ENCODE measurements at places on chromosomes 5 and 9.

- no peak for DNase-seq
These were observed 69.2 kb downstream of the MARCHF3 start for GRCh38 chr5:126961128-126961527.

DNA sequence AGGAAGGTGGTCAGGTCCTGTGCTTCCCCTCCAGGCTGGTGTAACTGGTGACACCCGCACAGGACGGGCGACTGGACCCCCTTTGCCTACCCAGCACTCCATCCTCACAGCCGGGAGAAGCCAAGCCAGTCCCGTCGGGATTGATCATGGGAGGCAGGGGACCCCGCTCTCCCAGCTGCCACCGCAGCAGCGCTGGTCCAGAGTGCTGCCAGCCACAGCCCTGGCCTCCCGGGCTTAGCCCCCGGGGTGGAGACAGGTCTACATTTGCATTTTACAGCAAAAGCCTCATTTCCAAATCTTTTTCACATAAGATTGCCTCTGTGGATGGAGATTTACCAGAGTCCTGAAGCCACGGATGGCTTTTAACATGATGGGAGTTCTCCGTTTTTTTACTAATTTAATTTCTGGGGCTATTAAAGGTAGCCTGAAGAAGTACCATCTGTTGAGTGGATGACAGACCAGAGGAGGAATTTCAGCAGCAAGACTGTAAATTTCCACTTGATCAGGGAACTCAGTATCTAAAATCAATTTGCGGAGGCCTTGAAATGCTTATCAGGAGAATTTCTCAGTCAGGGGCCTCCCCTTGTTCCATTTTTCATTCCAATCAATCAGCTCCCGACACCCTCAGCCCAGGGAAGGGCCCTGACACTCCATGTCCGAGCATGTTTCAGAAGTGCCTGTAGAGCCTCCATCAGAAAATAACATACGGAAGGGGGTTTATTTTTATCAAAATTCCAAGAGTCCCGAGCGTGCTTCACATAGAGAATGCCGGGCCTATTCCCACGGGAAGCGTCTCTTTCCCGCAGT is 80.6 kb downstream of the OLFM1 start:
- no peak for DNase-seq

DNA sequence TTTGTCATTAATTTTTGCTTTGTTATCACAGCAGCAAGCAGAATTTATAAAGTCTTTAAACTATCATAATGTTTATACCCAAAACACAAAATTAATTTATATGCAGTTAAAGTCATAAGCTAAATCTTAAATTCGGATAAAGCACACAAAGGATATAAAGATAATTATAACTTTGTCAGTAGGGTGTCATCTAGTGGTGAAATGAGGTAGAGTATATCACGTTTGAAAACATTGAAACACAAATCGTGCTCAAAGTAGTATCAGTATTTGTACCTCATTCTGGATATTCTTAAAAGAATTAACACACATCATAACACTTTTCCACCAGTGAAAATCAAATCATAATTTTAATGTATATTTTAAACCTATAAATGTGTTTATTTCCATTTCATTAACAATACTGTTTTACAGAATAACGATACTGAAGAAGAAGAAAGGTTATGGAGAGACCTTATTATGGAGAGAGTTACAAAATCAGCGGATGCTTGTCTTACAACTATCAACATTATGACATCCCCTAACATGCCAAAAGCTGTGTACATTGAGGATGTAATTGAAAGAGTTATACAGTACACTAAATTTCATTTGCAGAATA is 129.5 kb downstream of the NIPBL start:
- peak; percentile 45 for DNase-seq

GRCh38 chr9:68750255-68750654 is 45.2 kb downstream of the PIP5K1B start:
- no peak for DNase-seq

DNA sequence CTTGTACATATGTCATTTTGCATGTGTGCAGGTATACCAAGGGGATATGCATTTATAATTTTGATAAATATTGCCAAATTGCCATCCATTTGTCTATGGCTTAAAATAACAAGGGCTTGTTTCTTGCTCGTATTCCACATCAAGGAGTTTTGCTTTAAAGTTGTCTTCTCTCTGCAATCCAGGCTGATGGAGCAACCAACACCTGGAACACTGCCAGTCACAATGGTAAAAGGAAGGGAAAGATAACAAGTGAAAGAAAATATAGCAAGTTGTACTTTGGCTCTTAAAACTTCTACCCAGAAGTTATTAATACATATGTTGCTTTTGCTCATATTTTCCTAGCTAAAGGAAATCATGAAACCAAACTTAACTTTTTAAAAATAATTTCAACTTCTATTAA is 156.9 kb downstream of the UNC13B start:
- no peak for DNase-seq

DNA sequence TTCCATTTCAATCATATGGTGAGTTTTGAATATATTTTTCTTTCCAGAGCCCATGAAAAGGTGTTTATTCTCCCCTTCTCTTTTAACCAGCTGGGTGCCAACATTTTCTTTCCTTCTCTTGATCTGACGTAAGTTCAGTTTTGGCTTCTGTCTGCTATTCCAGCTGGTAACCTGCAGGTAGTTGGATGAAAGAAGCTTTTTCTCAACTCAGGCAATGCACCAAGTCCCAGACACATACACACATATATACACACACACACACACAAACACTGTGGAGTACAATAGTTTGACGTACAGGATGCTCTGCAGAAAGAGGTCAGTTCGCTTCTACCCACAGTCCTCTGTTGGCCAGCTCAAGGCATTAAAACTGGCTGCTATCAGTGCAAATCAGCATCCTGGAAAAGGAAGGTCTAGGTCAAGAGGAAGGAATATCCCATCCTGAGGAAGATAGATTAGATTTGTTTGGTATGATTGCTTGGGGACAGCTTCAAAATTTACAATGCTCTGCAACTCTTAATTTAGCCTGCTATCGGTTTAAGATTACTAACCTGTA is 214.3 kb upstream of the SEMA6A start:
- no peak for DNase-seq

DNA sequence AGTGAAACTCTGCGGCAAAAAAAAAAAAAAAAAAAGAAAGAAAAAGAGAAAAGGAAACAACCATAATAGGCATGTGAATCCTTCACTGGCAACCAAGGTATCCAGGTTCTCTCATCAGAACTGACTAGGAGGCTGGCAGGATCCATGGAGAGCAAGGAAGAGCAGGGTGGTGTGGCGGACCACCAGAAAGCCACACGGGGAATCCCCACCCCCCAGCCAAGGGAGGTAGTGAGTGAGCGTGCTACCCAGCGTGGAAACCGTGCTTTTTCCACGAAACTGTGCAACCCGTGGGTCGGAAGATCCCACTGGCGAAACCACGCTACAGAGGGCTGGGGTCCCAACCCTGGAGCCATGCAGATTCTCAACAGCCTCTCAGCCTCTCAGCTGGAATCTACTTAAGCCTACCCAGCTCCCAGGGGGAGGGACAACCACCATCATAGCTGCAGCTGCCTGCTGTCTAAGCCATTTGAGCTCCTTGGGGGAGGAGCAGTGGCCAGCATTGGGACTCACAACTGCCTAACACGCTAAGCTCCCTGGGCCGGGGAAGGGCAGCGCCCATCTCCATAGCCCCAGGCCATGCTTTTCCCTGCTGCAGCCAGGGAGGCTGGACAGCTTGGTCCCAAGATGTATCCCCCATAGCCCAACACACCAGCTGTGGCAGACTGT is 91.6 kb downstream of the PRELID2 start:
- no peak for DNase-seq

- no peak for DNase-seq
These were observed 214.9 kb downstream of the PLK2 start for GRCh38 chr5:58244819-58245475.

DNA sequence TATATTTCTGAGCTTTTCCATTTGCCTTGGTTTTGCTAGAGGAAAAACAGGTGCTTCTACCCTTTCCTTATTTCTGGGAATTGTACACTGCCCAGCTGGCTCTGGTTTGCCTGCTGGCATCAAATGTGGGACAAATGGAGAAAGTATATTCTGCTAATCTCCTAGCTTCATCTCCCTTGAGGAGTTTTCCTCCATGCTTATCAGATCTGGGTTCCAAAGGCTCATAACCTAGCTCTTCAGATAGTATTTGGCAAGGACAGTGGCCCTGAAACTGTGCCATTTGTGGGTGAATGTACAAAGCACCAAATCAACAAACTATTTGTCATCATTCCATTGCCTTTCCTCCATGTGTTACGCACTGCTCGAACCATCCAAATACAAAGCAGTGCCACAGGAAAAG is 16.2 kb downstream of the PRLR start:
- DNase-seq = no peak

DNA sequence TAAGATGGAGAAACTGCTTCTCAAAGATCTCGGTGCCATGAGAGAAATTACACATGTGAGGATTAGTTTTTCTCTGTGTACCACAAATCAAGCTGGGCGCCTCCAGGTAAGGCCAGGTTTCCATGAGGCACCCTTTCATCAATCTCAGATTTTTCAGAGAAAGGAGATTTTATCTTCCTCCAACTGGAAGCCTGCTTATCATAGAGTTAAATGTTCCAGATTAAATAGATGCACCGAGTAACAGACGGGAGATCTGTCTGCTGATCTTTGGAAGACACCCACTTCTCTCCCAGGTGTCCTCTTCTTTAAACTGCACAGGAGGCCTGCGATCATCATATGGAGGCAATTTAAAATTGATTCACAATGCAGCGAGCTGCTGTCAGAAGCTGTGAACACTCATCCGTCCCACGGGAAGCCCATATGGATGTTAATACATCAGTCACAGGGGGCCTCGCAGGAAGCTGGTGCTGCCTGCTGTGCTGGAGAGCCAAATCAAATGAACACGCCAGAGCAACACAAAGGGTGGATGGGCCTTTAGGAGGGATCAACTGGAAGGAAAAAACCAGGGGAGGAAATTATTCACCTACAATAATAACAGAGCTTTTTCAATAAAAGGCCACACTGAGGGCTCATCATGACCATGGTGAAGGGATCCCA is 93.3 kb downstream of the TLE1 start:
- peak; percentile 66 for DNase-seq

DNA sequence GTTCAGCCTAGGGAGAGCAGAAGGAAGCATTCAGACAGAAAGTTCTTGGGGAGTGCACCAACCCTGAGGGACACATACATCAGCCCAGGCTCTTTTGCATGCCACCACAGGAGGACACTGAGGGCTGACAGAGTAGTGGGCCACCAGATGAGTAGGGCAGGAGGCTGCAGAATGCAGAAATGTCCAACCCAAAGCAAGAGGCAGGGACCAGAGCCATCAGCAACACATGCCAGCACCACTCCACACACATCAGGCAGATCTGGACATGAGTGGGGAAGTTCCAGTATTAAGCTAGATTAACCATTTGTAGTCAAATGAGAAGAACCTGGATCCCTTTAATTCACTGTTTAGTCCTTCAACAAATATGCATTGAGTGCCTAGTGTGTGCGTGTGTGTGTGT is 35.7 kb upstream of the OTULINL start:
- no peak for DNase-seq

- DNase-seq = no peak
These were observed 379.7 kb downstream of the TMEM38B start for GRCh38 chr9:106074006-106074405.

DNA sequence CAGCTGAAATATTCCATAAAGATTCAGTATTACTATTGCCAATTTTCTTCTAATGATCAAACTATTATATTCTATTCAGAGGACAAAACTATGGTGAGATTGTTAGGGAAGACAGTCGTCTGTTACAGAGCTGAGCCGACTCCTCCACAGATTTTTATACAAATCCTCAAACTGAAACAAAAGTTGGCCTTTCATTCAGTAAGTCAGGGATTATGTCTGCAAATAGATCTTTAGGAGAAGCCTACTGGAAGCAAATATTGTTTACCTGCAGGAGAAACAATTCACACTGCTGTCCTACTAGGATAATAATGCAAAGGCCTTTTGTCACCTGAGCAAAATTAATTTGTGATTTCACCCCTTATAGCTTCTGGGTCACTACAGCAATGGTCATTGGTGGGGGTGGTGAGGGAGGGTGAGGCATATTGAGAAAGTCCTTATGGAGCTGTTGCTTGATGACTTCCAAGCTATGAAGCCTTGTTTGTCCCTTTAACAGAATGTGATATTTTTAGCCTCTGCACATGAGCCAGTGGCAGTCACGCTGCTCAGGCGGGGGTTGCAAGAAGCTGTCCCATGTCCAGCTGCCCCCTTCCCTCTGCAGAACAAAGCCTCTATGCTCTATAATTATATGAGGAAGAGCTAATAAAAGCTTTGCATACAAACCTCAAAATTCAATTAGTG is 200.5 kb upstream of the KLF9 start:
- no peak for DNase-seq

DNA sequence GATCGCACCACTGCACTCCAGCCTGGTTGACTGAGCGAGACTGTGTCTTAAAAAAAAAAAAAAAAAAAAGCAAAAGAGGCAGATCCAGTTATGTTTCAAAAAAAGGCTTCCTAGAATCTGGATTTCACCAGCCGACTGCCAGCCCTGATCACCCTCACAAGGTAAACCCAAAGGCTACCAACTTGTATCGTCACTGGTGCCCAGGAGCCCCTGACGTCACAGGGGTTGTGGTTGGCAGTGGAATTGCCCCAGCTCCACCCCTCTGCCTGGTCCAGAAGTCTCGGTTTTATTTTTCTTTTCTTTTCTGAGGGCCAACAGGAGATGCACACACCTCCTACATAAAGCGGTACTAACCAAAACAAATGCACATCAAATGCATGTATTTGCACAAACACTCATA is 6.0 kb upstream of the LMX1B start:
- no peak for DNase-seq

DNA sequence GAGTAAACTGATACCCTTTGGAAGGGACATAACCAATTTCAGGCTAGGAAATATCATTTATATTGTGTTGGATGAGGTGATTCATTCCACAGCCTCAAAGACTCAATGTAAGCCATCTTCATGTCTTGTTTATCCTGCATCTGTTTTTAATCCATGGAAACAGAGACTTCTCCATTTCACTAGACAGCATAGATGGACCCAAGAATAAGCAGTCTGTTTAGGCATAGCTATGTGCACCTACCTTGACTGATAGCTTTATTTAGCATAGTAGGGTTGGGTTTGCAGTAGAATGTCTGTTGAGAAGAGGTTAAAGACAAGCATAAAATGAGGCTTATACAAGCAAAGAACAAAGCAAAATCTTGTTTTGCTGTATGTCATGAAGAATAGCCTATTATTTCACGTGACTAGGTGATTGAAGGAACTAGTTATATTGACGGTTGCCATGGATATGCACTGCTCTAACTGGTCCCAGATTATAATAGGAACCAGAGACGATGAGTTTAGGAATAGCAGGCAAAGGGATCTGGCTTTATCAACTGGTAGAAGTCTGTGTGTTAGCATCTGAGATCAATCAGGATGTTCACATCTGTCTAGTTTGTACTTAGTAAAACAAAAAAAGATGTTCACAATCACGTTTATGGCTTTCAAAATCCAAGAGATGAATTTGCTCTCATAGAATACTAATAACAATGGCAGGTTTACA is 154.8 kb upstream of the KLF9 start:
- peak; percentile 67 for DNase-seq

DNA sequence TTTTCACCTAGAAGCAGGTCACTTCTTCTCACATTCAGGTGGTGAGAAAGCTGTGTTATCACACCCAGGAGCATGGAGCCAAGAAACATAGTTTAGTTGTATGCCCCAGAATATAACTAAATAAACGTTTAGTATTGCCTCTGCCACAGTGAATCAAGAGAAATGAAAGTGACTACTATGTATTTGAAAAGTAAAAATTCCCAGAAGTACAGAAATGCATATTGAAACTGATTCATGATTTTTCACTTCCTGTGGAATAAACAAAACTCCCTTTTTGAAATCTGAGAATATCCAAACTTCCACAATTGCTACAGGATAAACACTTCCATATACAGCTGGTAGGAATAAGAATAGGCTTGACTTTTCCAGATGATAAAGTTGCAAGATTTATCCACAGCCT is 15.3 kb upstream of the NINJ1 start:
- DNase-seq = no peak

GRCh38 chr5:95701074-95701473 is 18.3 kb upstream of the SPATA9 start:
- no peak for DNase-seq

Measured in fibroblast of mammary gland (primary cell).